Left ventricle myocardium superior (tissue), 1 donor: ENCODE measurements at places on chromosomes 5 and 9. TPM values are rescaled to one million over a fixed set of nuclear protein-coding genes. Genes with fewer than 3 reads are reported as not detected.
A peak's percentile ranks its signal among the peaks of the same experiment; 100 is the strongest.

The PCDHGC4 gene
- total RNA-seq = 2.5 TPM

DNA sequence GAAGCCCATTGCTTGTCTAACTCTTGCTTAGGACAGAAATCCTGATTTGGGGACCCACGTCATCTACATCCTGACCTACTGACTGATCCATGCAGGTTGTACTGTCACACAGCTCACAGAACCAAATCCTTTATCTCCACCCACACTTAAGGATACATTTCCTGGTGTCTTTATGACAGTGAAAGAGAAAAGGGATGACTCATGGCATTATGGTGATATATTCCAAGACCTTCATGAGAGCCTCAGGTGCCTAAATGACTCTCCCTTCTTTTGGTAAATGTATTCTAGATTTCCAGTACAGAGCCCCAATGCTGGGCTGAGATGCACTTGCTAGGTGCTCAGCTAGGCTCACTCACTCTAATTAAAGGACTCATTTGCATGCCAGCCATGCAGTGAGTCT is 26.0 kb upstream of the DMRT2 start:
- no peak for DNase-seq

DNA sequence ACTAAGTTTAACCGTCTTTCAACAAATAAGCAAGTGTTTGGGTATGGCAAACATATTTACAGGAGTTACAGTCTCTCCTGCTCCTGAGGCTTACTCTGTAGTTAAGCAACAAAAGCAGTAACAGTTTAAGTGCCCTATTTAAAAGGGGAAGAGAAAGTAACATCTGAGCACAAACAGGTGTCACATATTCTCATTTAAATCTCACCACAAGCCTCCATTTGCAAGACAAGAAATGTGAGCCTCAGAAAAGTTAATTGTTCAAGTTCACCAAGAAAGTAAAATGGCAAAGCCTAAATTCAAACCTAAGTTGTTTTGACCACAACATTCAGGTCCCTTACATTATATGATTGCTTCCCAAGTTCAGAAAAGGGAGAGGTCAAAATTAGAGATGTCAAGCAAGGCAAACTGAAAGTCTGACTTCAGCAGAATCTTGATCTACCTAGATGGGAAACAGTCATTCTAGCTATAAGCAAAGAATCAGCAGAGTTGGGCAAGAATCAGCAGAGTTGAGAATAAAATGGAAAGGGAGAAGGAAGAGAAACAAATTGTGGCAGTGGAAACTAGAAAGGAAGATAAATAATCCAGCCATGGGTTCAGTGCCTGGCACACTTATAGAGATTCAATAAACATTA is 93.4 kb downstream of the STRBP start:
- DNase-seq = no peak

DNA sequence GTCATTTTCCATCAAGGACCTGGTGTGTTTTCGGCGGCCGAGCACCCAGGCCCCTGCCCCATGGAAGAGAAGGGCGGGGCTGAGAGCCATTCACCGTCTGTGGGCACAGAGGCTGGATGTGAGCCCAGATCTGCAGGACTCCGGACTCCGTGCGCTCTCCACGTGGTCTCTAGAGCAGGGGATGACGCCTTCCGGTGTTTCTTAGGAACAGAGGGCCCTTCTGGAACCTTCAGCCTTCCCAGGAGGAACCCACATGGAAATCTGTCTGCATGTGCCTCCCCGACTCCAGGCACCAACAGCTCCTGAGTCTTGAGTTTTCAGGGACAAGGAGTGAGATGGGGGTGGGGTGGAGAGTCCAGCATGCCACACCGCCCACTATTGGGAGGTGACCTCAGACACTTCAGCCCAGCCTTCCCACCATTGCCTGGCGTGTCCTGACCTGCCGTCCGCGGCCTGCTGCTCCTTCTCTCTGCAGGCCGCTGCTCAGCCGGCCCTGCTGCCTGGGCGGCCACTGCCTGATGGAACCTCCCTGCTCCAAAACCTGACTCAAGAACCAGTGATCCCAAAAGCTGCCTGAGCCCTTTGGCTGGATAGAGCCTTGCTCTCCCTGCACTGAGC is 2.4 kb upstream of the RXRA start:
- DNase-seq = peak; percentile 51

DNA sequence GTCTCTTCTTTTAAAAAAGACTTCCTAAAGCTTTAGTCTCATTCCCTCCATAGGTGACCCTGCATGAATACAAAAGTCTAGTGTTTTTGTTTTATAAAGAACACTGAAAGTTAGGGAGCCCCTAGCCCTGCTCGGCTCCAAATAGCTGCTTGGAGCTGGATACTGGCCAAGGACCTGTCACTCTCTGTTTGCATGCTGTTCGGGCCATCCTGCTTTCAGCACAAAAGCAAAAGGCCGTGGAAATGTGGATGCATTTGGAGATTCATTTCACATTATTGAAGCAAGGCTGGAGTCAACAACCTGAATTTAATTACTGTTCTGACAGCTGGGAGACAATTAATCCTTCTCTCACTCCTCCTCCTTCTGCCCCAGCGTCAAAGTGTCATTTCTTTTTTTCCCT is 151.7 kb upstream of the NMUR2 start:
- DNase-seq = no peak

DNA sequence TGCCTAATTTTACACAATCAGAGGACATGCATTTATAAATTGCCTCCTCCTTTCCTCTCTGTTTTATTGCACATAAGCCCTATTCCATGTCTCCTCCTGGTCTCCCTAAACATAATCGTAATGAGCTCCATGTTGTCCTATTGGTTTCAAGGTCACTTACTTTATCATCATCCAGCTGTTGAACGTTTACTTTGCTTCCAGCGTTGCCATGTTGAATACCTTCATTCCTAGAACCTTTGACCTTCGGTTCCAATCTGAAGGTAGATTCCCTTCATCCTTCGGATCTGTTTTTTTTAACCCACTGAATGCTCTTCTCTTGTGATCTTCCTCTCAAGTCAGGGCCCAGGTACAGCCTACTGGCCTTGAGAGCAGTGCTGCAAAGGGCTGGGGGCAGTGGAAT is 84.3 kb downstream of the PJA2 start:
- no peak for DNase-seq

The IL7R gene
- 1.5 TPM for total RNA-seq

DNA sequence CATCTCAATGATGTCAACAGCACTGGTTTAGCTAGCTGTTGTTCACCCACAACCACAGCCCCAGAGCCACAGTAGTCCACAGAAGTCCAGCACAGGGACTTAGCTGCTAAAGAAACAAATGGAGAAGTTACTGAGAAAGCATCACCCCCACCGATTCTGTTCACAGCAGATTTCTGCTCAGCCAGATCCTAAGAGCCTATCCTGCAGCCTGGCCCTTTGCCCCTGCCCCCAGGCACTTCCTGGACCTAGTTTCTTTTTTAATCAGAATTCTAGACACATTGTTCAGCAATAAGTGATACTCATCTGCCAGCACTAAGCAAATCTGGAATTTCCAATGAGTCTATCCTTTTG is 7.4 kb downstream of the B4GALT1 start:
- peak; percentile 67 for DNase-seq

GRCh38 chr9:27818348-27818747 is 245.1 kb upstream of the C9orf72 start:
- no peak for DNase-seq

- DNase-seq = no peak
Observed at GRCh38 chr9:7226007-7226640, 468.4 kb downstream of the KDM4C start.

The HTR4 gene
- total RNA-seq = not detected

GRCh38 chr9:111095441-111095840 is 57.2 kb upstream of the LPAR1 start:
- no peak for DNase-seq

The TIMD4 gene
- not detected for total RNA-seq

GRCh38 chr5:175894793-175895192 is 23.4 kb downstream of the CPLX2 start:
- DNase-seq = no peak

- no peak for DNase-seq
Observed at GRCh38 chr9:69555802-69556201, 116.4 kb downstream of the APBA1 start.

The PCDHB13 gene
- total RNA-seq = 1.7 TPM

The TSSK1B gene
- total RNA-seq = not detected

GRCh38 chr5:67577424-67577823 is 380.8 kb upstream of the CD180 start:
- DNase-seq = no peak

The PRR7 gene
- 0.40 TPM for total RNA-seq

- DNase-seq = no peak
Observed at GRCh38 chr5:174511714-174512253, 212.6 kb upstream of the MSX2 start.

- no peak for DNase-seq
Observed at GRCh38 chr5:63111891-63112290, 533.3 kb downstream of the LRRC70 start.

DNA sequence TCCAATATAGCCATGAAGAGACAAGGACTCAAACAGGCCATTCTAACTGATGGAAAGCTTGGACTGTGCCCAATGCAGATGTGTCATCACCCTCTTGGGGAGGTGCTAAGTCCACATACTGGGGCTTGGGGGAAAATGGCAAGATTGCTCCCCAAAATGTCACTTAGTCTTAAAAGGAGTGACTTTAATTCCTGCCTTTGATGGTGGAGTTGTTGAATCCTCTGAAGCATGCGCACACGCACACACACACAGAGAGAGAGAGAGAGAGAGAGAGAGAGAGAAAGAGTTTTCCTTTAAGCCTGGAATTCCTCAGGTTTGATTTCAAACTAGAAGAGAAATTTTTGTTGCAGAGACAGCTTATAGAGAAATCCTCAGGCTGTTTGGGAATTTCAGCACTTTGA is 161.9 kb upstream of the GAS1 start:
- no peak for DNase-seq

- no peak for DNase-seq
Observed at GRCh38 chr9:136089697-136090045, 5.4 kb downstream of the NACC2 start.

The SIMC1 gene
- total RNA-seq = 6.1 TPM

- no peak for DNase-seq
Observed at GRCh38 chr5:122492675-122493074, 180.6 kb downstream of the SNCAIP start.

DNA sequence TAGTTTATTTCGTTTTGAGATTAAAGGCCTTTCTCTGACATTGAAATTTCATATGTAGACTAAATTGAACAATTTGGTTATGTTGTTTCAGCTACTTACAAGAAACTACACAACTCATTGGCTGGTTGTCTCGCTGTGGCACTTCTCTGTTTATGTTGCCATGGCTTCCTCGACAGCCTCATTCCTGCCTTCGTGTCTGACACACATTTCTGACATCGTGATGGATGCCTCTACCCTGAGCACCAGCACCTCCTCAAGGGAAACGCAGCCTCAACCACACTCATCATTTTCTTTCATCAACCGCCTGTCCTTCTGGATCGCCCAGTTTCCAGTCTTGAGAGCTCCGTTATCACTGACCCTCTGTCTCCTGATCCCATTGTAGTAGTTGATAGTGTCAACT is 562.8 kb downstream of the PDE4D start:
- no peak for DNase-seq

GRCh38 chr9:134585746-134586706 is 55.6 kb upstream of the COL5A1 start:
- DNase-seq = no peak

The SHC3 gene
- total RNA-seq = 0.59 TPM

DNA sequence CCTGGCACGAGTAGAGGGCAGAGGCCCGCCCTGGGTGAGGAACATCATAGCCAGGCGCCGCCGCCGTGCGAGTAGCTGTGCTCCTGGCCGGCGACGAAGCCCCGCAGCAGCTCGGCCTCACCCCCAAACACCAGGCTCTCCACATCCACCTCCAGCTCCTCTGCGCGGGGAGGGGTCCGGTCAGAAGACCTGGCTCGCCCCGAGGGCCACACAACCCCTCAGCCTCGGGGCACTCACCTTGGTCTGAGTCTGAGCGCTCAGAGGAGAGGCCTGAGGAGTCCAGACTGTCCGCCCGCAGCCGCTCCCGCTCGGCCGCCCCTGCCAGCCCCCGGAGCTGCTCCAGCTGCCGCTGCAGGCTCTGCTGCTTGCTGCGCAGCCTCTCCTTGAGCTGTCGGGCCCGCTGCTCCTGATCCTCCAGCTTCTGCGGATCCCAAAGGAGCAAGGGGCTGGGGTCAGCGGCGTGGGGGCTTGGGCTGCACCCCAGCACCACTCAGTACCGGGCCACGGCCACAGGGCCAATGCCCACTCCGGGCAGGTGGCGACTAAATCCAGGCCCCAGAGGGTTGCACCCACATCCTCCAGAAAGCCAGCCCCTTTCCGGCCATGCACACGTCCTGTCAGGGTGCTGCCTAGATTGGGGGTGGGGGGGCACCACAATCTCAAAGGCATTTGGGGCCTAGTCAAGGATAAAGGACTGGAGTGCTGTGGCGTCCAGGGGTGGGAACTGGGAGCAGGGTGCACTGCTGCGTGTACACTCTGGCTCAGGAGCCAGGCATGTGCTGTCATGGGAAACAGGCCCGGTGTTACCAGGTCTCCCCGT is 3.9 kb downstream of the MXD3 start:
- no peak for DNase-seq

DNA sequence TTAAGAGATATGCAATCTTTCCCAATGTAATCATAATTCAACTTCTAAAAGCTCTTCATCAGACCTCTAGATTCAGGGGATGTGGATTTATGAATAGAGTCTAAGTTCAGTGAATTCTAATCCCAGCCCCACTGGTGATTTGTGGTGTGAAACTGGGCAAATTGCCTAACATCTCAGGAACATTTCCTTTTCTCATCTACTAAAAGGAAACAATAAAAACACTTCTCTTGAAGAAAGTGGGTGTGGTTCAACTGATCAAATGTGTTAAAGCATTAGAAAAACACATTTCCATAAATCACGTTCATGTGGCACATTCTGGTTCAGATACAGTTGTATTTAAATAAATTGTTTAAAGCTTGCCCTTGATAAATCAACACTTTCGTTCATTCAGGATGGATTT is 631.7 kb upstream of the CDH6 start:
- no peak for DNase-seq

- no peak for DNase-seq
Observed at GRCh38 chr5:147113967-147114366, 120.9 kb upstream of the STK32A start.

- DNase-seq = no peak
Observed at GRCh38 chr5:125411744-125412560, 665.5 kb upstream of the ZNF608 start.

DNA sequence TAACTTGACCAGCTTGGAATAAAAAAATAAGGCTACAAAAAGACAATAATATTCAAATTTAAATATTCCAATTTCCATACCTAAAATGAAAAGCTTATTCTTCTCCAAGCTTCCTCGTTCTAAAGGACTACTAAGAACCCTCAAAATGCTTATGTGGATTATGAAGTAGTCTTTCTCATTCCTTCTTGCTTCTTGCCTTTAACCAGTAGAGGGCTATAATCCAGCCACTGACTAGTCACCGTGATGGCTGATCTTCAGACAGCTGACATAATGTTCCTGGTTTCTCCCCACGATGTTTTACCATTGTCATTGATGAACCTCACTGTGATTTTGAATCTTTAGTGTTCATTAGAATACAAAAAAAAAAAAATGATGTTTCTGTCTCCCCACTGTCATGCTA is 515.3 kb downstream of the TLE1 start:
- DNase-seq = no peak

GRCh38 chr5:31059889-31060288 is 133.6 kb upstream of the CDH6 start:
- no peak for DNase-seq

The NMUR2 gene
- total RNA-seq = 0.20 TPM

- DNase-seq = no peak
Observed at GRCh38 chr5:39876146-39876545, 451.4 kb upstream of the DAB2 start.

The GPSM1 gene
- 61.7 TPM for total RNA-seq

- no peak for DNase-seq
Observed at GRCh38 chr5:6069496-6070185, 308.7 kb downstream of the MED10 start.
